ENCODE measurements at places on chromosomes 2 and 18.

GRCh38 chr2:157843935-157844334 is 32.2 kb downstream of the ACVR1 start:
- DNase-seq = no peak

DNA sequence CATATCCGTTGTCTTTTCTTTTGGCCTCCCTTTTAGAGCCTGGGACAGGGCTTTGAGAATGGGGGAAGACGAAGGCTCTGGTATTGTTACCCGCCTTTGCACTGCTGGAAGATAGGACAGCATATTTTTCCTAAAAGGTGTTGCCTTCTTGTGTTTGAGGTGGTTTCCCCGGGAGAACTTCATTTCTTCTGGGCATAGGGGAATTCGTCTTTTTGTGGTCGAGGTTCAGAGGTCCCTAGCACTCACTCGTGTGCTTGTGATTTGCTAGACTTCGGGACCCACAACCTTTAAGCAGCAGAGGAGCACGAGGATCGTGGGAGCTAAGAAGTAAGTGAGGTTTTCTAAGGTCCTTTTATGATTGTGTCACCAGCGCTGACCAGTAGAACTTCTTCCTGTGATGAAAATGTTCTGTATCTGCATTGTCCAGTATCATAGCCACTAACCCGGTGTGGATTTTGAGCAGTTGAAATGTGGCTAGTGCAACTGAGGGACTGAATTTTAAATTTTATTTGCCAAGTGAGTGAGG is 611 bp downstream of the ZNF512 start:
- no peak for DNase-seq

DNA sequence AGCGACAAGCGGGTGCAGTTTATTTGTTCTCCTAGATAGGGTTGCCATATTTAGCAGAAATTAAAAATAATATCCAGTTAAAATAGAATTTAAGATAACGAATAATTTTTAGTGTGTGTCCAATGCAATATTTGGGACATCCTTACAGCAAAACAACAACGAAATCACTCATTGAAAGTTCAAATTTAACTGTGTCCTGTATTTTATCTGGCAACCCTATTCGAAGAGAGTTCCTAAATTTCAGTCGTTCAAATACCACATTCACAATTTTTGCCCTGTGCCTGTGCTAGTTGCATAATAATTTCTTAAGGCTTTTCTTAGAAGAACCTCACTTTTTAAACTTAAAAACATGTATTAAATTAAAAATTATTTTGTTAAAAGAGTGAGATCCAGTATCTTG is 664 bp downstream of the DGUOK start:
- DNase-seq = no peak

GRCh38 chr2:216559625-216560156 is 61.0 kb downstream of the RPL37A start:
- no peak for DNase-seq

- DNase-seq = no peak
These were observed 1.7 kb downstream of the ZAP70 start for GRCh38 chr2:97714950-97715652.

DNA sequence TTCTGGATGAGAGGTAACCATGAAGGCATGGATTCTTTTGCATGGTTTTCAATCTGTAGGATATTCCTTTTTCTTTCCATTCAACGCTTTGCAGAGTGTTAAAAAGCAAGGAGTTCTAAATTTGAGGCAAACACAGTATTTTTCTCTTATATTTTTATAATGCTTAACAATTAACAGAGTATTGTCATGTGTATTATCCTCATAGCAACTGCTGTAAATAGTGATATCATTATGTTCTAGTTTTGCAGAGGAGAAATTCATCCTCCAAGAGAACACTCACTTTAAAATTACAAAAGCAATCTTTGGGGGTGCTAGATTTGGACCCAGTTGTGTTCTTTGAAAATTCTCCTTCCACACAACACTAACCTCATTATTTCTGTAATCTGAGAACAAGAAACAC is 58.7 kb downstream of the RDH14 start:
- DNase-seq = no peak

DNA sequence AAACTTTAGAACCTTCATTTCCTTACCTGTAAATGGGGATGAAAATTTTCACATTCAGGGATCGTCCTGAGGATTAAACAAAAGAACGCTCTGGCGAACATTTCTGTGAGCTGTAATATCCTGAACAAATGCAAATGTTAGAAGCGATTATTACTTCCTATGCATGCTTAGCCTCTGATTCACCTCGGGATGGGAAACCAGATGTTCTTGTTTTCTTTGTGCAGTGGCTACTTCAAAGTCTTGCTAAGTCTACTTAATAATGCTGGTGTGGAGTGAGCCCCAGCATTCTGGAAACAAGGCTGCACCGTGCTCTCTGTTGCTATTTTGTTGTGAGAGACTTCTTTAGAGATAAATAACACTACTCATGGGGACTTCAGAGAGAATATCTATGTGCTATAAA is 119.1 kb upstream of the PELI1 start:
- DNase-seq = no peak

Measured in stimulated activated CD8-positive, alpha-beta memory T cell treated with anti-CD3 and anti-CD28 coated beads, Interleukin-4, amount 100 ng/mL, for 48 hours (primary cell).